Inflammatory macrophage treated with lipopolysaccharide for 1 hour (primary cell): ENCODE measurements at places on chromosomes 2 and 18.
A peak's percentile ranks its signal among the peaks of the same experiment; 100 is the strongest.

- DNase-seq = no peak
These were observed 65.1 kb upstream of the FOSL2 start for GRCh38 chr2:28327581-28327955.

DNA sequence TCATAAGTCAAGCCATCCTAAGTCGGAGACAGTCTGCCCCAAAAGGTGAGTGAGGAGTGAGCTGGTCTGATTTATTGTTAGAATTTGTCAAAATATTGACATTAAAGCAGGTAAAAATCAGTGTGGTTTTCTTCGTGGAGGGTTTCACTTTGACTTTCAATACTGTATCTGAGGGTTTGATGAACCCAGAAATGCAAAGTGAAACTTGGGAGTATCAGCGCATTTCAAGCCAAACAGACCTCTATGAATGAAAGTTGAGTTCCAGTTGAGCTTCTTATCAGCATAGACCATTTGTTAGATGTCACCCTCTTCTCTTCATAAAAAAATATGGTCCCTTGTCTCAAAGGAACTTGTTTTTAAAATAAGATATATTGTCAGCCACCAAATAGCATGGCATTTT lies 21.7 kb upstream of the CXCR4 start:
- no peak for DNase-seq

DNA sequence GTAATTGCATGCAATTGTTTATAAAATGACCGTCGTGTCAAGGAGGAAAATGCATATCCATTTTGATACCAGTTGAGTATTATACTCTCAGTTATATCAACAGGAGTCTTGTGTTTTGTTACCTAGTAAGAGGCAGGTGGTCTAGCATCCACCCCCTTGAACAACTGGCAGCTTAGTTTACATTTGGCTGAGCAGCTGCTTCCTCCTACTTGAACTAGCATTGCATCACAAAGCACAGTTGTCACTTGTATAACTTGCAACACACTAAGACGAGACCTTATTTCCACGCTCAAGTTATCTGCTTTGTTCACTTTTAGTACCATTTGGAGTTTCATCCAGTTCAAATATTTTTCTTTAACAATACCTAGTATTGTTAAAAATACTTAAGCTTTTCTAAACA lies 75.4 kb upstream of the UBE2E3 start:
- DNase-seq = no peak

- no peak for DNase-seq
These were observed 43.3 kb upstream of the AAK1 start for GRCh38 chr2:69686813-69687212.

- no peak for DNase-seq
These were observed 16.1 kb upstream of the ADI1 start for GRCh38 chr2:3535467-3535793.

DNA sequence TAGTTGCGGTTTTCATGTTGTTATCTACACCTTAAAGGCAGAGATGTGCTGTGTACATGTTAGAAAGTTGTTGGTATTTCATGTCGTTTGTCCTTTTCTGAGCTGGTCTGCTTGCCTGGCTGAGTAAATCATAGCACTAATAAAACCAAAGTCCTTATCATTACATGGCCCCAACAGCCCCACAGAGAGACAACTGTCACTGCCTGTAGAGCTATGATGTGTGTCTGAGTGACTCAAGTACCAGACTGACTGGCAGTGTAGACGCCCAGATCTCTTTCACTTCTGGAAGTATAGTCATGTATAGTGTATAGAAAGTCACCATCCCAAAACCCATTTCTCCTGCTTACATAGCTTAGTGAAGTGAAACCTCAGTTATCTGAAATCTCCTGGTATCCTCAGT lies 4.3 kb downstream of the SOCS6 start:
- peak; percentile 25 for DNase-seq

DNA sequence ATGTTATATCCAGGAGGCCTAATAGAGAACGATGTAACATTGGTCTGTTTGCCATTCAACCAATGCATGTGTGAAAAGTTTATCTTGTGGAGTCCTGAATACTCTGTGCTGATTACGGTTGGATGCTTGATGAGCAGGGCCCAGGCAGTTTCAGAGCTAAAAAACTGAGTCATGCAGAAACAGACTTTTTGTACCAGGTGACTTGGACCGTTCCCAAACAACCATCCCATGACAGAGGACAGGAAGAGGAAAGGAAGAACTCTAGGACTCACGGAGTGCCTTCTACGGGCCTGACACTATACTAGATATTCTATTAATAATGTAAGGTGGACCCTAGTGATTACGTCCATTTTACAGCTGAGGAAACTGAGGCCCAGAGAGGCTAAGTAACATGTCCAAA lies 142.1 kb downstream of the ARHGAP28 start:
- no peak for DNase-seq

DNA sequence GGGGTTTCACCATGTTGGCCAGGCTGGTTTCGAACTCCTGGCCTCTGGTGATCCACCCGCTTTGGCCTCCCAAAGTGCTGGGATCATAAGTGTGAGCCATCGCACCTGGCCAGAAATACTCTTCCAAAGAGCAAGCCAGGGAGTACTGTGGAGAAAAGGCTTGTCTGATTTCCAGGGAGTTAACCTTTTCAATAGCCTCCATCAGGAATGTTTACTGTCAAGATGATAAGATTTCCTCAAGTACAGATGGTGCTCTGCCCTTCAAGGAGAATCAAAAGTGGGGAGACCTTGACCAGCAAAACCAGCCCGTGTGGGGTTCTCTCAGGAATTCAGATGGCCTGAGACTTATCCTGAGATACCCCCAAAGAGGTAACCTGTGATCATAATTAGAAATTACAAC lies 237.2 kb downstream of the PRKCE start:
- no peak for DNase-seq

GRCh38 chr18:74654638-74655037 lies 57.0 kb downstream of the ZNF407 start:
- no peak for DNase-seq

DNA sequence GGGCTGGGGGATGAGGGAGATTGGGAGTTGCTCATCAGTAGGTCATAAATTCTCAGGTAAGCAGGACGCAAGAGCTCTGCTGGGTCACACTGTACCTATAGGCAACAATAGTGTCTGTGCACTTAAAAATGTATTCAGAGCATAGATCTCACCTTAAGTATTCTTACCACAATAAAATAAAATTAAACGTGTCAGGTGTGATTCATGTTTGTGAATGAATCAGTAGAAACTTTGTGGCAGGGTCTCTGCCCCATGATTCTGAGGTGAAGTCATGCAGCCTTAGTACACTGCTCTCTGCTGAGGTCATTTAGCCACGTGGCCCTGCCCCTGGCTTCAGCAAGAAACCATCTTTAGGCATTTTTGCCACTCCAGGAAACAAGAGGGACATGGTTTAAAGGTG lies 253.8 kb downstream of the FBXO15 start:
- DNase-seq = no peak

GRCh38 chr2:105121434-105121833 lies 83.6 kb downstream of the MRPS9 start:
- no peak for DNase-seq

DNA sequence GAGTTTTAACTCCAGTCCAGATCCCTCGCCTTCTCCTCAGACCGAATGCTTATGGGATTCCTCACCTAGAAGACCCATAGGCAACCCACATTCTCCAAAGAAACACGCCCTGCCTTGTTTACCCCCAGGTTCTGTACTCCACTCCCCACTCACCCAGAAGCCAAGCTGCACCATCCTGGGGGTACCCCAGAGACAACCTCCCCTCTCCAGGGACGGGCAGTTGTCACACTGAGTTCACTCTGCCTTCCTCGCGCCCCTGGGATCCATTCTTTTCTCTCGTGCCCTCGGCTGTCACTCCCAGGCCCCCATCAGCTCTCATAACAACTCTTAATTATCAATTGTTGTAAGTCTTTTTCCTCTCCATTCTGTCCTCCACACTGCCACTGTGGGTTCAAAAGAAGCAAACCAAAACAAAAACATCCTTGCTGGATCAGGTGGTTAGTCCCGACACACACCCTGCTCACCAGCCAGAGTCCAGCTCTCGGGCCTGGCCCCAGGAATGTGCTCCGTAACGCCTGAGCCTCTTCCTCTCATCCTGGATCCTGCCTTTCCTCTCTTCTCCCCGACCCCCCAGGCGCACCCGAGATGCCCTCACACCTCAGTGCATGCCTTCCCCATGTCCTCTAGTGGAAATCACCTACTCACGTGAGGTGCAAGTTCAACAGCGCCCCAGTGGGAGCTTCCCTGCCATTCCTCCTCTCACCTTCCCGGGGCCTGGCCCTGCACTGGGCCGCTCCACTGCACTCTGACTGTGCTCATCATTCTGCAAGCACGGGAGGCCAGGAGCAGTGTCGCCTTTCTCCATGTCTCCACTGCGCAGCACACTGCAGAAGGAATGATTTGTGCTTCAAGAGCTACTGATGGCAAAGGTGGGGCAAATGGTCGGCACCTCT lies 20.7 kb downstream of the COX7A2L start:
- no peak for DNase-seq

GRCh38 chr2:10188729-10189305 lies 66.3 kb downstream of the RRM2 start:
- no peak for DNase-seq

DNA sequence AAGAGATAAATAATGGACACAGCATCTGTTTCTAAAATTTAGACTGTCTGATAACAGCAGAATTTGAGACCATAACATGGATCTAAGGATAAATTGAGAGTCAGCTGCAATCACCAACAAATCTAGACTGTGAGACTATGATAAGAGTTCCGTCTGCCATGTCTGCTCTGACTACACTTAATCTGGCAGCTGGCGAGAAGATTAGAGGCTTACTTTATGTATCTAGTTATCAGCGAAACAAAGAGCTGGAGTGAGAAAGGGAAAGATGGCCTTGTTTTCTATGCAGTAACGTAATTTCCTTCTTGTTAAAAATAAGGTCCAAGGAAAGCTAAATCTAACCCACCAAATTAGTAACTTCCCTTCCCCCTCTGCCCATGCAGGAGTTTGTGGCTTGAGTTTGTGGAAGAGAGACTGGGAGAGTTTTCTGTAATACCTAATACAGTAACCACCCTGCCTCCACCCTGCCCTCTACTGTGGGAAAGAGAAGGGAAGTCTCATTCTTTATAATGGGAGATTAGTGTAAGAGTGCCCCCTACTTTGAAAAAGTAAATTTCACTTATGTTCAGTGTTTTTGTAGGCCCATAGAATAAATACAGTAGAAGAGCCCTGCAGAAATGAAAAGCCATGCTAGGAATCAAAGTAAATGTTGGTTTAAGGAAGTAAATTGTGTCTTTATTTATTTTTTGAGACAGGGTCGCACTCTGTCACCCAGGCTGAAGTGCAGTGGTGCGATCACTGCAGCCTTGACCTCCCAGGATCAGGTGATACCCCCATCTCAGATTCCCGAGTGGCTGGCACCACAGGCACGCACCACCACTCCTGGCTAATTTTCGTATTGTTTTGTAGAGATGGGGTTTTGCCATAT lies 27.5 kb downstream of the EML4 start:
- DNase-seq = peak; percentile 69

DNA sequence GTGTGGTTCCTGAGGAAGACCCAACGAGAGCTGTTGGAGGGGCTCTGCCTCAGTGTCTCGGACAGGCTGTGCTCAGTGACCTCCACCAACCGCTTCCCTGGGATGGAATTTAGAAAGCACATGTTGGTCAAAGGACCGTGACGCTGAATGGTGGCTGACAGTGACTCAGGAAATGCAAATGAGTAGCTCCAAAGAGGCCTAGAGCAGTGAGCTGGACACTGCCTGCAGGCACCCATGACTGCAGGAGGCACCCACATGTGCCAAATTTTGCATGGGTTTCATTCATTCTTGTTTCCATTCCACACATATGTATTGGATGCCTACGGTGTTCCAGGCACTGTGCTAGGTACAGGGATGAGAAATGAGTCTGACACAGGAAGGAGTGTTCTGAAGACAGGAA lies 46.4 kb downstream of the ACKR3 start:
- DNase-seq = no peak

- DNase-seq = no peak
These were observed 13.5 kb upstream of the GPR39 start for GRCh38 chr2:132403146-132403545.

- DNase-seq = no peak
These were observed 1.0 kb downstream of the ZDBF2 start for GRCh38 chr2:206275312-206276055.

GRCh38 chr2:106282462-106283170 lies 88.5 kb upstream of the UXS1 start:
- DNase-seq = no peak

DNA sequence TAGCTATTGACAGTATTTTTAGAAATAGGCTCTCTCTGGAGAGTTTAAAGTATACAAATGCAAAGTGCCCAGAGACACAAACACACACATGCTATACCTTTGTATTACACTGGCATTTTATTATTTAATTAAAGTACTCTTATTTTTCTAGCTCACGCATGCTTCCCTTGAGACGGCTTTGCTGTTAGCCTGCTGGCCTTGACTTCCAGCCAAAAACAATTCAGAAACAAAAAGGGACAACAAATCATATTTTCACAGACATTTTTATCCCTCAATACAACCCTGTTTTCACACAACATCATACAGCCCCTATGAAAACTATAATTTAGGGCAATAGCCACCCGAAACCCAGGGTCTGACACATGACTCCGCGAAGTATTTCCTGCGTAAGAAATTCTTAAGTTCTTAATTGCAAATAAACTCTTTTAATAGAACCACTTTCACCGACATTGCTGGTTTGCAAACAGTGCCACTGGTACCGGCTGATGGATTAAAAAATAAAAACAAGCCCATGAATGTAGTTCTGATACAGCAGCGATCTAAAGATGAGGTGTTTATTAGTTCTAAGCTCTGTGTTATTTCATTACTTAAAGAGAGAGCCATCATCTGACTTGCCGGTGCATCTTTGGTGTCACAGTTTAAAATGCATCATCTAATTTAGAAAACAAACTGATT lies 185.1 kb downstream of the TCF4 start:
- no peak for DNase-seq

DNA sequence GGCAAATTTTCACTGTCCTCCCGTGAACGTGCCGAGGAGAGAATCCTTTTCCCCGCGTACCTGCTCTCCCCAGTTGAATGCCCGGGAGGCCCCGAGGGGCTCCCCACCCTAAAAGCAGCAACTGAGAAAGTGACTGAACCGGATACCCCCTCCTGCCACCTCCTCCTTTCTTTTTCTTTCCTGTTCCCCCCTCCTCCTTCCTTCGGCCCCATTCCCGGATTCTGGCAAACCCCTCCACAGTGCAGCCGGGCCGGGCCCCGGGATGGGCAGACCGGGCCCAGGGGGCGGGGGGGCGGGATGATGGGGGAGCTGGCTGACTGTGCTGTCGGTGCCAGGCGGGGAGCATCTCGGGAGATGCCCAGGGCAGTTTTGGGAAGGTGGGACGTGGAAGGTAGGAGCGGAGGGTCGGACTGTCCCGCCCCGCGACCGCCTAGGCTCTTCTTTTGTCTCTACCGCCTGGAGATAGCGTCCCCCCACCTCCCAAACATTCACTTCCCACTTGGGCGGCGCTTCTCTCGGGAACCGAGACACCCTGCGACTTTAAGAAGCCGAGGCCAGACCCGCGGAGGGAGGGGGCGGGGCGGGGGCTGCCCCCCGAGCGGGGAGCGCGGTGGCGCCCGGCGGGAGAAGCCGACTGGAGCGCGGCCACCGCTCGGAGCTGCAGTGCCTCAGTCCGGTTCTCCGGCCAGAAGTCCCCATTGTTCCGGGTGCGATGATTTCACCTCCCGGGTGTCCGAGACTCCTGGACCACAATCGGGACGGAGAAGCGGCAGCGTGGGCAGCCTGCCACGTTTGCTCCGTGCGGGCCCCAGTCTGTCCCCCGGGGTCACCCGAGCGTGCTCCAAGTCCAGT lies 8.2 kb downstream of the DLX2 start:
- DNase-seq = no peak
